Placental epithelial cell (primary cell): ENCODE measurements at places on chromosomes 7 and 10. TPM values are rescaled to one million over a fixed set of nuclear protein-coding genes. Genes with fewer than 3 reads are reported as not detected.

LIPM gene
- total RNA-seq: under 0.01 TPM in 1 of 2 replicates, not detected in the other

PDE6C gene
- not detected in 2 replicates for total RNA-seq

TLL2 gene
- total RNA-seq: under 0.01 TPM in 1 of 2 replicates, not detected in the other

PRRT4 gene
- total RNA-seq: 0.39 and 0.98 TPM in 2 replicates

IFIT1 gene
- total RNA-seq: 1.5 and 2.4 TPM in 2 replicates
